ENCODE measurements at places on chromosomes 16 and 17.

- DNase-seq: no peak
These were observed 92.0 kb downstream of the PRKCB start for GRCh38 chr16:23927796-23928195.

GRCh38 chr16:64184156-64184555, 937.7 kb downstream of the CDH11 start:
- DNase-seq: no peak

GRCh38 chr16:30889721-30890120, 4.2 kb downstream of the BCL7C start:
- no peak for DNase-seq

DNA sequence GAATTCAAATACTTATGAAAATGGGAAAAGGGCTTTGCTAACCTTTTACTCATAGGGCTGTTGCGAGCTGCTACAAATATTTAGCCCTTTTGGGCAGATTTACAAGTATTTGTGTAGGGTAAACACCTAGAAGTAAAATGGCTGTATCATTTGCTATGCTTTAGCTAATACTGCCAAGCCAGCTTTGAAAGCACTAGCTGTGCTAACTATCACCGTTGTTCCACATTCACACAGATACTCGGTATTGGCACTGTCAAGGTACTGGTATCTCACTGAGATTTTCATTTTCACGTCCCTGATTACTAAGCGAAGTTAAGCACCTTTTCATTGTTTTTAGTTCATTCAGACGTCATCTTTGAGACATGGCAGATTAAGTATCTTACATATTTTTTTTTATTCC, 84.8 kb downstream of the GLG1 start:
- DNase-seq: no peak

DNA sequence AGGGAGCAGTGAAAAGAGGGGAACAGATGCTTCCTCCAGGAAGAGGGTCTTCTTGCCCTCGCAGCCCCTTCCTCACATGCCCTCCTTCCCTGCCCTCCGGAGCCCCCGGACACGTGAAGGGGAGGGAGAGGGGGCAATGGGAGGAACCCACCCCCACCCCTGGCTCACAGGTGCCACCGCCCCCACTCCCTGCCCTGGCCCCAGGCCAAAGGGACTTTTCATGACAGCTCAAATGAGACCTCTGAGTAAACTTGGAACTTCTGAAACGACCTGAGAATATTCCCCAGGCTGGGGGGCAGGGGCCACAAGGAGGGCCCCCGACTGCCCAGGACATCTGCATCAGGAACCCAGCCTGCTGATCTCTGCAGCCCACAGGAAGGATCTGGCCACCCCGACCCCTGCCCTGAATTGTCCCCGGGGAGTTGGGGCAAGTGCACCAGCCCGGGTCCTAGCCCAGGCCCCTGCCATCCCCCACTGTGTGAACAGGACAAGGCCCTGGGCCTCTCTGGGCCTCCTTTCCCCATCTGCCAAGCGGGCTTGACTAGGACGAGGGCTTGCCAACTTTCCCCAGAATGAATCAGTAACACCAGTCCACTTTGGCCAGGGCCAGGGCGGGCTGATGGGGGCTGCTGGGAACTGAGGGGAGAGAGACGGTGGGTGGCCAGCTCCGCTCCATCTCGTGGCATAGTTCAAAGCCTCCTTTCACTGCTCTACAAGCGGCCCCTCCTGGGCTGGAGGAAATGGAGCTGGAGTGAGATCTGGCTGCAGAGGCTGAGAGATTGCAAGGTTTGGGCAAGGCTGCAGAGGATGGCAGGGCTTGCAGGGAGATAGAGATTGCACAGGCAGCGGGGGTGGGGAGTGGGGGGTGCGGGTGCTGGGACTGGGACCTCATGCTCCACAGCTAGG, 3.8 kb downstream of the IL21R start:
- DNase-seq: no peak

DNA sequence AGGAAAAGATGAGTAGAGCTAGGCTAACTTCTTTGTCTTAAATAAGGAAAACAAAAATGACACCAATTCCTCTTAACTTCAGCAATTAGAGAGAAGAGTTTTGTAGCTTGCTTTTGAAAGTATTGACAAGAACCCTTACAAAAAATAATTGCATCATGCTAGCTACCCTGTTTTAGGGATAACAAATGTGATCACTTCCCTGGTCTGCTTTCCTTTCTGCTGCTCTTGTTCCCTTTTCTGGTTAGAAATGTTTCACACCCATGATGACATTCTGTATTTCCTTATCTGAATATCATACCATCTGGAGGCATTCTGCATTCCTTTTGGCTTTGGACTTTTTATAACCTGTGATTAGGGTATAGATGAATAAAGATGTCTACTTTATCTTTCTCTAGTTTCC, 9.9 kb upstream of the SMIM36 start:
- no peak for DNase-seq

DNA sequence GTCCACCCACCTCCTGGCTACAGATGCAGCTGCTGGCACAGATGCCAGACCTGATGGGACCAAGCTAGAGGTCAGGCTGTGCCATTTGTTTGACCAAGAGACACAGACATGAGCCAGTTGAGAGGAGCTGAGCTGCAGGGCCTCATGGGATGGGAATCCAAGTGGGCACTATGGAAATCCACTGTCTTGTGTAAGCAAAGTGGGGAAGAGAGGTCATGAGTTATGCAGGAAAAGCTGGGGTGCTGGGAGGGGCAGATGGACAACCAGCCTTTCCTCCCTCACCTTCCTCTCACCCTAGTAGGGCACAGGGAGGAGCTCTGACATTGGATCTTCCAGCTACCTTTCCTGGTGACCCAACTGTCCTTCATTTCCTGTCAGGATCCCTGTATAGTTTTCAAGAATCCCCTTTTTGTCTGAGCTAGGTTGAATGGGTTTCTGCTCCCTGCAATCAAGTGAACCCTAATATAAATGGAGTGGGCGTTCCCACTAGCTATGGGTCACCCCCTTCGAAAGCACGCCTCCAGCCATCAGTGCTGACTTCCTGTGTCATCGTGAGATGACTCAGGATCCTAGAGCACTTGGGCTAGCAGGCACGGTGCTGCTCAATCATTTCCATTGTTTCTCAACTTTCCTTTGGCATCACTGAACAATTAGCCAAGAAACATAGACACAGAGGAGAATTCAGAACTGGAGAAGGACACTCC, 13.6 kb downstream of the ATPAF2 start:
- DNase-seq: no peak

DNA sequence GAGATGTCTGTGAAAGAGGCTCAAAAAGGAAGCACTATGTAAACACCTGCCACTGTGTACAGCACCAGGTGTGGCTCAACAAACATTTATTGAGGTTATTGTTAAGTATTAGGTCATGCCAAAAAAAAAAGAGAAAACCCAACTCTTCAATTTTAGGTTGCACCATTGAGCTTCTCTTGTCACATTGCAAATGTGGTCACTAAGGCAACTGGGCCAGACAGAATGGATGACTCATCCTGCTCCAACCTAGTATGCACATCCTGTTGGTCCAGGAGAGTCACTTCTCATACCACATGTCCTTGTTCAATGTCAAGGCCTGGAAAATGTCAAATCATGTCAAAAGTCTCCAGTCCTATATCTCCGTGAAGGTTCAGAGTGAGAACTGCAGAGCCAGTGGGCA, 25.0 kb downstream of the HOXB1 start:
- DNase-seq: no peak

DNA sequence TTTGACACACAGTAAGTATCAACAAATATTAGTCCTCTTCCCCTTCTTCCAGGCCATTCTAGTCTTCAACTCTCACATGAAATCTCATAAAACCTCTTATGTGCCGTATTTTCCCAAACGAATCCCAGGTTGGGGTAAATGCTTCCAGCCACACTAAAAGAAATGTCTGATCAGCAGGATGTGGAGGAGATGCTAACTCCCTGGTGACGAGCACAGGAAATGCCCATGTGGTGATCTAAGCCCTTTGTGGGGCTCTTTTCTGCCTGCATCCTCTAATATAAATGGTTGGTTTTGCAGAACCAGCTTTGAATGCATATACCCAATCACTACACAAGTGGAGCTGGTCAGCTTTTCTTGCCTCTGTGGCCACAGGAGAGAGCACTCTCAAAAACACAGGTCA, 498.2 kb upstream of the ERCC4 start:
- DNase-seq: no peak

DNA sequence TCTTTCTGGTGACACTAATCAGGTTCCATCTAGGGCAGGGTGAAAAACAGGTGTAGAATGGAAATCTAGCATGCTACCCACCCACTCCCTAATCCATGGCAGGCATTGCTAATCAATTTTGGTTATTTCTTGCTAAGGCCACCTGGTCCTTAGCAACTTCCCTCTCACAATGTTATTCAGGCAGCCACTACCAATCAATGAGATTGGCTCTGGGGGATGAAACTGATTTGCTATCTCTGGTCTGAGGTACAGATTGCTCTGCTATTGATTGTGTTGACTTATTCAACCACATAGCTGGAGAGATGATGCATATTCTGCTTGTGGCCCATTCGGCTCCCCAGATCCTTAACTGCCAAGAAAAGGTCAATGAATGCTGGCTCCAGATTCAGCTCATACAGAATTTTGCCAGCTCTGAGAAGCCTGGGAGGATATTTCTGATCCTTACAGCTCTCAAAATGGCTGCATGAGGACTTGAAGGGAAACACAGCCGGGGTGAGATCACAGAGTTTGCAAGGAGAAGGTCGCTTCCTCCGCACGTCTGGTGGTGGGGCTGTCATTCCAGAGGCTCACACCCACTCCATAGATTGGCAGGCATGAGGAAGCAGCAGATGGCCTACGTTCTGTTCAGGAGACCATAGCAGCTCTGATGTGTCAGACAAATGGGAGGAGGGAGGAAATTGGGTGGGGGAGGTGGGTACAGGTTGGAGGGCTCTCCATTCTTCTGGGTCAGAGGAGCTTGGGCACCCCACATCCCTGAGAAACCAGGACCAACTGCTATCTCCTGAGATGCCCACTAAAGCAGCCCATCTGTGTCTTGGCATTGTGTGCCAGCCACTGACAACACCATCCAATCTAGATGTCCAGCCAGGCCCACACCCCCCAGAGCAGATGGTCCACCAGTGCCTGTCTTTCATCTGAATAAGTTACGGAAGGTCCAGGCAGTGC, 22.3 kb downstream of the SEZ6 start:
- DNase-seq: no peak

- no peak for DNase-seq
These were observed 137.2 kb downstream of the AHSP start for GRCh38 chr16:31664683-31665482.

DNA sequence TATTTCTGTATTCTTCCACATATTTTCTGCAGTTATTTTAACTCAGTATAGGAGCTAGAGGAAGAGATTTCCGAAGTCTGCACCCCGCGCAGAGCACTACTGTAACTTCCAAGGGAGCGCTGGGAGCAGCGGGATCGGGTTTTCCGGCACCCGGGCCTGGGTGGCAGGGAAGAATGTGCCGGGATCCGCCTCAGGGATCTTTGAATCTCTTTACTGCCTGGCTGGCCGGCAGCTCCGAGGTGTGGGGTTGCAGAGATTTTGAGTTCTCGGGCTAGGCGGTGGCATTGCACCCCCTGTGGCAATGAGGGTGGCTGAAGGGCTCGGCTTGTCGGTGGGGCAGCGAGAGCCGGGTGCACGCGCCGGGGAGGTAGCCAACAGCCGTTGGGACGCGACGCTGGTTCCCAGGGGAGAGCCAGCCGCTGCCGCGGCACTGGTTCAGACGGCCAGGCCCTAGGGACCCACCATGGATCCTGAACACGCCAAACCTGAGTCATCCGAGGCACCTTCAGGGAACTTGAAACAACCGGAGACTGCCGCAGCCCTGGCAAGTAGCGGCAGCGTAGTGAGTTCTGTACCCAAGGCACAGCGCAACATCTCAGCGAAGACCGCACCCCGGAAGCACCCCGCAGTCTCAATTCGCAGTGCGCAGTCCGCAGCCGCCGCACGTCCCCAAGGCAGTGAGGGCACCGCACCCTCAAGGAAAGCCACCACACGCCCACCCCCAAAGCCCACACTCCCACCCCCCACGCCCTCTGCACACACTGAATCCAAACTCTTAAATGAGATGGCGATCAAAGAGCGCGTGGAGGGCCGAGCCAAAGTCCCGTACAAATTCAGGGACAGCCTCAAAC, at the start of gene CMTM1:
TSS of gene CMTM1 (plus strand) at position 389 of the 851 bp plus-strand sequence. CDS start at position 464, 75 bp downstream.
- no peak for DNase-seq

DNA sequence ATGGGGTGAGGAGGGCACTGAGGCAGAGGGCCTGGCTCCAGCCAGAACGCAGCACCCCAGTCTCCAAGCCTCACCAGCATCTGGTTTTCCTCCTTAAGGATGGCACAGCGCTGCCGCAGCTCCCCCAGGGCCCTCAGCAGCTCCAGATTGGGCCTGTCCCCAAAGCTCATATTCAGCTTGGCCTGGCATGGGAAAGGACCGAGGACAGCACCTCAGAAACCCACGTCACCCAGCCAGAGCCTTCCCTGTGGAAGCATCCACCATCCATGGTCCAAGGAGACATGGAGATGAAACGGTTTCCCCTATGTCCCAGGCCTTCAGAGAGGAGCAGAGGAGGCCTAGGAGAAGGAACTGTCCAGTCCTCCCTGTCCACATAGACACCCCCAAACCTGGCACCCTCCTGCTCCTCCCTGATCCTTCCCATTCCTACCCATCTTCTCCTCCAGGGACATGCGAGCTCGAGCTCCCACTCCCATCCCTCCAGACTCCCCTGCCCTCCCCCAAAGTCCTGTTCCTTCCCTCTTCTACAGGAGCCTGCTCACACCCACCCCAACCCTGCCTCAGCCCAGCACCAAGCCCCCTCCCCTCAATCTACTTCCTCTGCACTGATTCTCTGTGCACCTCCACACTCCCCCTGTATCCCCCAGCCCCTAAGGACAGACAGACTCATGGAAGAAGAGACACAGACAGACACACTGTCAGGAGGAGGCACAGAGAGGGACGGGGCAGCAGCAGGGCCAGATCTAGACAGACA, 1.8 kb downstream of the TSPOAP1 start:
- no peak for DNase-seq

DNA sequence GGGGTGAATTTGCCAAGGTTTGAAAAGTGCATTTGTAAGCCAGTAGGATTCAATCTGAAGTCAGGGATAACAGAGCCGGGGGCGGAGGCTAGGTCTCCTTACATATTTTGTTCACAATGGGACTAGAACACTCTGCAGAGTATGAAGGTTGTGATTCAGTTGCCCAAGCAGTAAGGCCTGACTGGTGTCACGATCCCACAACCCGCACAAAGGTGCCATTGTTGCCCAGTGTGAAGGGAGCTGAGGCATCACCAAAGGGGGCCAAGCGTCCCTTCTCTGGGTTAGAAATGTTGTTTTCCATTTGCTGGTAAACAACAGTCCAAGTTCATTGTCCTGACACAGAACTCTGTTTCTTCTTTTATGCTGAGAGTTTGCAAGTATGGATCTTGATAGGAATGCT, 471.8 kb downstream of the MAF start:
- DNase-seq: no peak

All from stimulated activated CD8-positive, alpha-beta memory T cell treated with anti-CD3 and anti-CD28 coated beads, Interleukin-4, amount 100 ng/mL, for 1 hour (primary cell).